ENCODE measurements at places on chromosomes 7 and 10. TPM values are rescaled to one million over a fixed set of nuclear protein-coding genes. Genes with fewer than 3 reads are reported as not detected.

DNA sequence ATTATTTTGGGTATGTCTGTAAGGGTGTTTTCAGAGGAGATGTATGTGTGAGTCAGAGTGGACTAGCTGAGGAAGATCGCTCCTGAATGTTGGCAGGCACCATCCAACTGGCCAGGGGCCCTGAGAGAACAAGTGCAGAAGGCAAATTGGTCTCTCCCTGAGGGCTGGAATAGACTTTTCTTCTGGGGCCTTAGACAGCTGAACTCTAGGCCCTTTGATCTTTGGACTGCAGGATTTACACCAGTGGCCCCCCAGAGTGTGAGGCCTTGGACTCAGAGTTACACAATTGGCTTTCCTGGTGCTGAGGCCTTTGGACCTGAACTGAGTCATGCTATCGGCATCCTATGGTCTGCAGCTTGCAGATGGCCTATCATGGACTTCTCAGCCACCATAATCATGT is 217.2 kb downstream of the REEP3 start:
- no peak for DNase-seq

- no peak for DNase-seq
Measured at GRCh38 chr10:131710142-131710861, 190.5 kb upstream of the PPP2R2D start.

DNA sequence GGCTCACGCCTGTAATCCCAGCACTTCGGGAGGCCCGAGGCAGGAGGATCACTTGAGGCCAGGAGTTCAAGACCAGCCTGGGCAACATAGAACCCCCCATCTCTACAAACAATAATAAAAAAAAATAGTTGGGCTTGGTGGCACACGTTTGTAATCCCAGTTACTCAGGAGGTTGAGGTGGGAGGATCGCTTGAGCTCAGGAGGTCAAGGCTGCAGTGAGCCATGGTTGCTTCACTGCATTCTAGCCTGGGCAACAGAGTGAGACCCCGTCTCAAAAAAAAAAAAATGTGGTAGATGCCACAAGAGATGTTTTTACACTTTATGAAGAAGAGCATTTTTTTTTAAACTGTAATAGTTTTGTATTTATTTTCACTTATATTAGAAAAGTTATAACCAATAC is 12.8 kb downstream of the NYAP1 start:
- no peak for DNase-seq

GRCh38 chr7:128793181-128793547 is 1.4 kb downstream of the CCDC136 start:
- no peak for DNase-seq

DNA sequence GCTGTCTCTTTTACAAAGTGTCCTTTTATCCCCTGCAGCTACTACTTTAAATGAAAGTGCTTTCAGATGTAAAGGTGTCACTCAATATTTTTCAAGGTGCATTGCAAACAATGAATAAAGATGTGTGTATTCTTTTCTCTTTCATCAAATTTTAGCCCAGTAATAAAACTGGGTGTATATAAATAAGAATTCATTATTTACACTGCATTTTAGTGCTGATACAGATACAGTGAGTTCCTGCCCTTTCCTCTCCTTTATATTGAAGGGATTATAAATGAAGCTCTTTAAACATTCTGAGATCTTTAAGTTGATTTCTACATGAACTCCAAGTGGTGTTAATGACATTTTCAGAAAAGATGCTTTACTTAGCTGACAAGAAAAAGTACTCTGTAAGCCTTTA is 517.5 kb downstream of the PHTF2 start:
- no peak for DNase-seq

DNA sequence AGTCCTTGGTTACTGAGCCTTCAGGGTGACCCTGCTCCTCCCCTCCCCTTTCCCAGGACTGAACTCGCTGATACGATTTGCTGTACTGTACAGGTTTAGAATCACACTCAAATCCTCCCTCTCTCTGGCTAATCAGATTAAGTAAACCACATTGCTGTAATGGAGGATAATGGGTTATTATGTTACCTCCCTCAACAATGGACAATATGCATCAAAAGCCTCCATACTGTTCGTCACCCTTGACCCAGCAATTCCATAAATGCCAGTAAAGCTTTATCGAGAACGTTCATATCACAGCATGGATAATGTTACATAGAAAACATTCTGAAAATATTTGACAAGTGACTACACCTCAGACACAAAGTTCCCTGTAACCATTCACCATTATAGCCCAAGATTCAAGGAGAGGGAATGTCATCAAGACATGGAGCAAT is 61.7 kb downstream of the FAM107B start:
- no peak for DNase-seq

GRCh38 chr10:71821909-71822763 is 28.9 kb downstream of the PSAP start:
- no peak for DNase-seq

DNA sequence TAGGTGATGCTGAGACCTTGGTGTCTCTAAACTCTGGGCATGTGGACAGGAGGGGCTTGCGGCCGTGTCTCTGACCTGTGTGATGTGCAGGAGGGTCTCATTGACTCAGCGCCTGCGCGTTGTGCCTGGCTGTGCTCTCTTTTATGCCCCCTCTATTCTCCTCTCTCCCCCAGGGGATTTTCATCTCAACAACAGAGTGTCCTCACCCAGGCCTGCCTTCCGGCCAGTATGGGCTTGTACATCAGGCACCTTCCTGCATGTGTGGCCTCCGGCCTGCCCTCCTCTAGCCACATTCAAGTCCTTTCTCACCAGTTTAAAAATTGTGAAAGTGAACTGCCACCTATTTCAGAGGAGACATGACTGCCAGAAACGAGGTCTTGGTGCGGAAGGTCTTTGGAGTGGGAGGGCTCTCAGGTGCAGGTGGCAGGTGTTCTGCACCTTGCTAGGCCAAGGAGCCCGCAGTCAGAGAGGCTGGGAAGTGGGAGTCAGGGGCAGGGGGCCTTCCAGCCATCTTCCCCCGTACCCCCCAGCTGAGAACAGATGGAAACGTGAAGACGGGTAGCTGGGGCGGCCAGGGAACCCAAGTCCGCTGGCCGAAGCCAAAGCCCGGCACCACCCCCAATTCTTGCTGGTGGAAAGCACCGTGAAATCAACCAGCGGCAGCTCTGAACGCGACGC is 531 bp upstream of the INTS15 start:
- no peak for DNase-seq

DNA sequence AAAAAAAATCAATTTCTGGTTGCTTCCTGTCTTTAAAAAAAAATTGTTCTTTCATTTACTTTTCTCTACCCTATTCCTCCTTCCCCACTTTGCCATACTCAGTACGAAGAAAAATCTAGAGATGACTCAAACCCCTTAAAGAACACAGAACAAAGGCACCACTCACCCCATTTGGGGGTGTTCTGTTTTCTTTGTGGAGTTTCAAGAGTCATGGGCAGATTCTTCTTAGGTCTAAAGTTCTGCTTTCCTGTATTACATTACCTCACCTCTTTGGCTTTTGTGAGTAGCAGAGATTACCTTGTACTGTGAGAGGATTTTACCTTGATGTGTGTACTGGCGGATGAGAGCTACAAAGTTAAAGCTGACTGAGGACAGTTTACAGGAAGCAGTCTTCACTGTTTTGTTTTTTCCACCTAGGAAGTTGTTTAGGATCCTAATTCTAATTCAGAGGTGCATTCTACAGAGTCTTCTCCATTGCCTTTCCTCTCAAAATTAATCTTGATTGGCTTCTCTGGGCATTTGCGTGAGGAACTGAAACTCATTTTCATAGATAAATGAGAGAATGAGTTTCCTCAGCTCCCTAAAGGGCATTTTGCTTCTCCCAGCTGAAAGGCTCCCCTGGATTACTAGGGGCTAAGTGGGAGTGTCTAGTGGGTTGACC is 20.7 kb downstream of the AVL9 start:
- peak; percentile 21 for DNase-seq

DNA sequence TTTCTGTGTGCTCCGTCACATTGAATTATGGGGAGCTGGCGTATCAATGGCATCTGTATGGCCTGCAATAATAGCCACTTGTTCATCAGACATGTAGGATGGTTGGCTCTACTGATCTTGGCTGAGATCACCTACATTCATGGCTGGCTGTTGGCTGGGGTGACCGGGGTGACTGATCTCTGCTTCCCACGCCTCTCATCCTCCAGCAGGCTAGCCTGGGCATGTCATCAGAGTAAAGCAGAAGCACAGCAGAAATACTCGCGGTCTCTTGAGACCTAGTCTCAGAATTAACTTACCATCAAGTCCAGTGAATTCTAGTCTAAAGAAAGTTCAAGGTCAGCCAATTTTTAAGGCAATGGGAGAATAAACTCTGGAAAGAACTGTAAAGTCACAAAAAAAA is 257.7 kb upstream of the GLI3 start:
- no peak for DNase-seq

DNA sequence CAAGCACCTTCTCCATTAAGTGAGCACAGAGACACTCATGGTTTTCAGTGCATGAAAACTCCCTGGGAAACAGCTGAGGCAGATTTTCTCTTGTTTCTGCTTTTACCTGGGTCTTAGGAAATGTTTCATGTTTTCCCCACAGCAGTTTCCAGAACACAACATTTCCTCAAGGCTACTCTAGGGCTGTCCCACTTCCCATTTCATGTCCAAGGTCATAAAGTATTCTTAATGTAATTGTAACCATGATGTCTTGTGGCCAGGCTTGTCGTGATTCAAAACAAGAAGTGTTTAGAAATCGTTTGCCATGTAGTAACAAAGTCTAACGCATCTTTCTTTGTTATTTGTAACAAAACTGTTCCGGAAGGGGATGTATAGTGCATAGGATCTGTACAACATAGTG is 83.8 kb upstream of the NRP1 start:
- DNase-seq: no peak

- DNase-seq: peak; percentile 70
Measured at GRCh38 chr10:124152139-124153022, 59.0 kb upstream of the CHST15 start.

- DNase-seq: no peak
Measured at GRCh38 chr10:71029411-71029892, 141.1 kb upstream of the PCBD1 start.

- DNase-seq: no peak
Measured at GRCh38 chr7:28724563-28724962, 233.6 kb downstream of the TRIL start.

- DNase-seq: no peak
Measured at GRCh38 chr10:2165771-2166460, 428.6 kb upstream of the ADARB2 start.

- peak; percentile 42 for DNase-seq
Measured at GRCh38 chr7:55185941-55186609, 167.3 kb downstream of the EGFR start.

DNA sequence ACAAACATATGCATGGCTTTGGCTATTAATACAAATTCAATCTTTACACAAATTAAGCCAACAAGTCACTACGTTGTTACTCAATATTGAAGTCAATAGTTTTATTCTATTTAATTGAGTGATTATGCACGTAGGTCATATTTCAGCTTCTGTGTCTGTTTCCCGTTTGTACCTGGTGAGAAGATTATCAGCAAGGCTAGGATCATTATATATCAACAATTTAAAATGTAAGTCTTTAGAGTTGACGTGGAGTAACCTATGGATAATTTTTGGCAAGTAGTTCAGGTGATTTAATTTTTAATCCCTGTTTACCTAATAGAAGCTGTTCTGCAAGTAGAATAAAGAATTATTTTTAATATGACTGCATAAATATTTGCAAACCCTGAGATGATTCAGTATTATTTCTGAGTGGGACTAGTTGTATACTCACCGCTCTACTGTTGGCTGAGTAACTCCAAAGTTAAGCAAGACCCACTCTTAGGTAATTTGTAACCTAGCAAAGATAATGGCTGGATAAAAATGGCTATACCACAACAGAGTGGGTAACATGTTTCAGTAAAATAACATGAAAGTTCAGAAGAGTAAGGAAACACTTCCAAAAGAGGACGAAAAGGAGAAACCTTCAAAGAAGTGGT is 161.0 kb downstream of the HGF start:
- DNase-seq: no peak

The CPA1 gene
- not detected for total RNA-seq

The PRKG1 gene
- total RNA-seq: 4.1 TPM

The RGR gene
- total RNA-seq: not detected

The TRIM50 gene
- total RNA-seq: not detected

The SNCG gene
- total RNA-seq: 111 TPM

The HMX2 gene
- total RNA-seq: not detected

The PDK4 gene
- 105 TPM for total RNA-seq

The ZNF727 gene
- 0.14 TPM for total RNA-seq

The CYP3A7 gene
- not detected for total RNA-seq
